ENCODE measurements at places on chromosomes 13 and 19.
A peak's percentile ranks its signal among the peaks of the same experiment; 100 is the strongest.

GRCh38 chr19:46392837-46393236 is 20.5 kb downstream of the CCDC8 start:
- DNase-seq, result no peak

DNA sequence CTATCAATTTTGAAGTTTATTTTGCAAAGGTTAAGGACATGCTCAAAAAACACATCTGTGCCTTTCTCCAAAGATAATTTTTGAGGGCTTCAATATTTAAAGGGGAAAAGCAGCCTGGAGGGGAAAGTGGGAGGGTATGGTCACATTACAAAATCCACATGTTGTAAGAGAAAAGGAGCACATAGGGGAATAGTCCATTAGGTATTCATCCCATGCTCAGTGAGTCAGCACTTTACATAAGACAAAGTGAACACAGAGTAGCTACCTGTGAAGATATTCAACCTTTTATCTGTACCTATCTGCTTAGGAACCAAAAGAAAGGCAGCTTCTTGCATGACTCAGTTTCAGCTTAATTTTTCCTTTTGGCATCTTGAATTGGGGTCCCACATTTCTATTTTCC is 932.0 kb downstream of the SLITRK6 start:
- no peak for DNase-seq

DNA sequence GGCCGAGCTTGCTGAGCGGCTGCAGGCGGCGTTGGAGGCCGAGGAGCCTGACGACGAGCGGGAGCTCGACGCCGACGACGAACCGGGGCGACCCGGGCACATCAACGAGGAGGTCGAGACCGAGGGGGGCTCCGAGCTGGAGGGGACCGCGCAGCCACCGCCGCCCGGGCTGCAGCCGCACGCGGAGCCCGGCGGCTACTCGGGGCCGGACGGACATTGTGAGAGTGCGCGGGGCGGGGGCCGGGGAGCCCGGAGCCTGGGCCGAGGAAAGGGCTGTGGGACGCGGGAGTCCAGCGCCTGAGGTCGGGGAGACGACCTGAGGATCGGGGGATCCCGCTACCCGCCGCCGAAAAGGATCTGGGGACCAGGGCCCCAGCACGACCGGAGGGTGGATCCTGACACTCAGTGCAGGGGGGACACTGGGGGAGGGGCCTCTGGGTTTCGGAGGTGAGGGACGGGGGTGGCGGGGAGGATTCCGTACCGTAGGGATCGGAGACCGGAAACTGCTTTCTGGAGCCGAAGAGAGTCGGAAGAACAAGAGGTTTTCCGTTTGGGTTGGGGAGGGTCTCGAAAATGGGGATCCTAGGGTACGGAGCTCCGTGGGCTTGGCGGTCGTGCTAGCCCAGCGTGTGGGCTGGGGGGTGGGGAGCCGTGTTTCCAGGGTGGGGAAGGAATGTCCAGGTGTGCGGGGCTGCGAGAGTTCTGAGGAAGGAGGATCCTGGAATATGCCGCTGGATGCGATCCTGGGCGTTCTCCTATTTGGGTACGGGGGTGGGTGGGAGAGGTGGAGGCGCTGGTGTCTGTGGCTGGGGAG is 616 bp downstream of the HNRNPUL1 start:
- peak; percentile 78 for DNase-seq

DNA sequence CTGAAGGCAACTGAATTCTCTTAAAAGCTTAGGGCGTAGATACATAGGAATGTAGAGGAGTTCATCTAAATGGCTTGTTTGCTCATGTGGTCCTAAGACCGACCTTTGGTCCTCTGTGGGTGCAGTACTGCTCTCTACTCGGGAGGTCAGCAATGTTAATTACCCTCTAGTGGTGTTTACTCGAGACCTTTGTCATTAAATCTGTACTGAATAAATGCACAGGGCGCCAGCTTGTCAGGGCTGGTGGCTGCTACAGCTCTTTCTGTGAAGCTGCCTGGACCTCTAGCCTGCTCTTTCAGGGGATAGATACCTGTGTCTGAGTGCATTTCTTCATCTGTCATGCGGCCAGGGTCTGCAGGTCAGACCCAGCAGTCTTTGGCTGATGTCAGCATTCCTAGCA is 29.2 kb upstream of the MPHOSPH8 start:
- peak; percentile 59 for DNase-seq

DNA sequence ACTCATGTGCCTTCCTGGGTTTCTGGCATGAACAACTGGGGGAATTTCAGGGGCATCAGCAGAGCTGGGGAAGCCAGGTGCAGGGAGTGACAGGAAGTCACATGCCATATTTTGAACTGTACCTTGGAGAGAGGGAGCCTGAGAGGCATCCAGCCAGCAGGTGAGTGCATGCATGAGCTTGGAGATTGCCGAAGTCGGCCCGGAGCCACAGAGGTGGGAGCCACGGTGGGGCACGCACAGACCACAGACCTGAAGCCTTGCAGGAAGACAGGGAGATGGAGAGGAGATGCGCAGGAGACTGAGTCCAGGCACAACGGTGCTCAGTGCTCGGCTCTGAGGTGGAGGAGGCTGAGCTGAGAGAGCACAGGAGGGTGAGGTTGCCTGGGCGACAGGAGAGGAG is 55.1 kb downstream of the CDADC1 start:
- no peak for DNase-seq

GRCh38 chr13:97234742-97235141 is 12.6 kb downstream of the MBNL2 start:
- DNase-seq, result no peak

GRCh38 chr19:36379510-36379819 is 464 bp upstream of the ZFP14 start:
- no peak for DNase-seq

- DNase-seq, result no peak
Observed at GRCh38 chr13:27014406-27015359, 156.9 kb downstream of the USP12 start.

DNA sequence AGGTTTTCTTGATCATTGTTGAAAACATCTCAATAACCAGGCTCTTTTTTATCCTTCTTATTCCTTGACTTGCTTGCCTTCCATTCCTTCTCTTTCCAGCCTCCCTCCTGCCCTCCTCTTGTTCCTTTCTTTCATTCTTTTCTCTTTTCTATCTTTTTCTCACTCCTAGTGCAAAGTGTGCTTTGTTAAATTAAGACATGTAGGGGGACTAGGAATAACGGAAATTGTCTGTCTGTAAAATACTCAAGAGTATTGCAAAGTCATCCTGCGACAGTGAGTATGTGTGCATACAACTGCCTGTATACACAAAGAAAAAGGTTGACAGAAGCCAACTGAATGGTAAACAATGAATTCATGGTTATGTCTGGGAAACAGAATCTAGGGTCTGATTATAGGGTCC is 70.1 kb downstream of the LRRC63 start:
- DNase-seq, result no peak

- no peak for DNase-seq
Observed at GRCh38 chr19:7868326-7868670, 5.9 kb downstream of the PRR36 start.

DNA sequence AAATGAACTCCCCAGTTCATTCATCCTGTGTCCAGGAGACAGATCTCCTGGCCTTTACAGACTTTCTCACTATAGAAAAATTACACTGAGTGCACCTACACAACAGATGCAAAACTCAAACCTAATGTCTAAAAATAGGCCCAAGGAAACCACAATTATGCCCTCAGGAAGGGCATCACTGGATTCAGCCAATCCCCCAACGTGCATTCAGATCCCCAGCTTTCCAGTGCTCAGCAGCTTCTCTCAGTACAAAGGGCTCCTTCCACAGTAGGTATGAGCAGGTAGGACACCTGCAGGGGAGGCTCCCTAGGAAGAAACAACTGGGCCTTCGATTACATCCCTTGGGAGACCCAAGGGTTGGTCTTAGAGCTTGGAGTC is 2.1 kb downstream of the ZNF709 start:
- DNase-seq, result no peak

DNA sequence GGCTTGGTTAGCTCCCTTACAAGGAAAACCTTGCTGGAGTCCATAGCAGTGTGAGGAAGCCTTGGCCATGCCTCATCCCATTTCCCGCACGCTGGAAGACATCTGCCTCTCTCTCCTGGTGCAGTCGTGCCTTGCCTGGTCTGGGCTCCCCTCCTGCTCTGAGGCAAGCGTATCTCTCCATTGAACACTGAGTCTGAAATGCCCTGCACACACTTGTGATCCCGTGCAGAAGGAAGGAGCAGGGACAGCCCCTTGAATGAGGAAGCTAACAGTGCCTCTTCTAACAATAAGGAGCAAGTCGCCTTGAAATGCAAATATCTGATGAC is 407 bp upstream of the ZNF440 start:
- no peak for DNase-seq

DNA sequence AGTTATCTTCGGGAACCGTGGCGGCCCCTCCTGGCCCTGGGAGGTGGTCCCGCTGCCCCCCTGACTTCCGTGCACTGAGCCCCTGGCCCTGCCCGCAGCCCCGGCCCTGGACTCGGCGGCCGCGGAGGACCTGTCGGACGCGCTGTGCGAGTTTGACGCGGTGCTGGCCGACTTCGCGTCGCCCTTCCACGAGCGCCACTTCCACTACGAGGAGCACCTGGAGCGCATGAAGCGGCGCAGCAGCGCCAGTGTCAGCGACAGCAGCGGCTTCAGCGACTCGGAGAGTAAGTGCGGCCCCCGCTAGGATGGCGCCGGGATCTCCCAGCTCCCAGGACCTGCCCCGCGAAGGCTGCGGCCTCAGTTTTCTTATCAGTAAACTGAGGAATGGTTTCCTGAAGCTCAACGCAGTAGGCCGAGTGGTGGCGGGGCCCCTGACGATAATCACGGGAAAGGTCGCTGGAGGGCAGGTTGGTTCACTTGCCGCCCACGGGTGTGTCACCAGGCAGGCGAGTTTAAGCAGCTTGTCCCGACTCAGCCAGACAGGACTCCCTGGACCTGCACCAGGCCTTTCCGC is 924 bp downstream of the RGCC start:
- DNase-seq, result peak; percentile 51

GRCh38 chr19:32917616-32917996 is 48.0 kb upstream of the SLC7A9 start:
- DNase-seq, result no peak

DNA sequence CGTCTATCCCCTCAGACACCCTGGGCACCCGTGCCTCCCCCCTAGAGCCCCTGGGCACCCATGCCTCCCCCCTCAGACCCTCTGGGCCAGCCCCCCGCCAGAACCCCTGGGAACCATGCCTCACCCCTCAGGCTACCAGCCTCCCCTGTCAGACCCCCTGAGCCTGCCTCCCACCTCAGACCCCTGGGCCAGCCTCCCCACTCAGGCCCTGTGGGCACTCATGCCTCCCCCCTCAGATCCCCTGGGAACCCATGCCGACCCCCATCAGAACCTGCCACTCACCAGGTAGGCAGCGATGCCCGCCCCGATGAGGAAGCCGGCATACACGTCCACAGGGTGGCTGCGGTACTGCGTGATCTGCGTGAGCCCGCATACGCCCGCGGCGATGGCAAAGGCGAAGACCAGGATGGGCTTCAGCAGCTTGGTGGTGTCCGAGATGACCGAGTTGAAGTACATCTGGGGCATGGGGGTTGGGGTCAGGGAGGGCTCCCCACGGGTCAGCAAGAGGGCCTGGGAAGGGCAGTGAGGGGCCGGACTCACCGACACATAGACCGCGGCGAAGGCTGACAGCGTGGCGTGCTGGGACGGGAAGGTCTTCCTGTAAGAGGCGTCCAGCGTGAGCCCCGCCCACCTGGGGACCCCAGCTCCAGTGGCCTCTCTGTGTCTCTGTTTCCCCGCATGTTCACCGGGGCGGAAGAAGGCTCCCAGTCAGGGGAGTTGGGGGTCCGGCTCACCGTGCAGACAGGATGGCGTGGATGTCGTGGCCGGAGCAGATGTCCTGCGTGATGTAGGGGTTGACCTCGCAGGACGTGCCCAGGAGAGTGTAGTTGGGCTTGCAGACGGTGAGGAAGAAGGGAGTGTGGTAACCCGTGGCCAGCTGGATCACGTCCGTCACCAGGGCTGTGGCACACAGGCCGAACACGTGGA is 7.3 kb downstream of the PLPPR3 start:
- no peak for DNase-seq

DNA sequence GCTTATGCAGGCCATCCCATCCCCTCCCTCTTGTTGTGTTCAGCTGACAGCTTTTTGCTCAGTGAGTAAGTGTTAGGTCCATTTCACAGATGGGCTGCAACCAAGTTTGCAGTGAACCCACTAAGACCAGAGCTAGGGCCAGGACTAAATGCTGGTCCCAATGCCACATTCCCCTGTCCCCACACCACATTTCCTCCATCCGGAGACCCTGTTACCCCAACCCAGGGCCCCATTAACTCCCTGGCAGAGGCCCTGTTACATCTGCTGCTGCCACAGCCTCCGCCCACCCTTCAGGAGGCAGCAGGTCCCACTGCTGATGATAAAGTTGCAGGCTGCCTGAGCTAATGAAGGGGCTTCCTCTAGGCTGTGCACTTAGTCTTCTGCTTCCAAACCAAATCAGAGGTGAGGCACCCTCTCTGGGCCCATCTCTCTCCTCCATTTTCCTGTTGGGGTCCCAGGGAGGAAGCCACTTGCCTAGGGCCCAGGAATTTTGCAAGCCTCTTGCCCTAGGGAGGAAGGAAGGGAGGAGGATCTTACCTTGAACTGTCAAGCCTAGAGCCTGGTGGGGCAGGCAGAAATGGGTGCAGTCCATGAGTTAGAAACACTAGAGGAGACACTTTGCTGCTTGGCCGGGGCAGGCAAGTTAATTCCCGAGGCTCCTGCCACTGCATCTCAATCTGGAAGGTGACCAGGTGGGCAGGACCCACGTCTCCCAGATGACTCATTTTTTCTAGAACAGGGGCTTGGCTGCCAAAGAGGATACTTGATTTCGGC is 3.4 kb upstream of the USF2 start:
- DNase-seq, result no peak

GRCh38 chr19:35903550-35904179 is 1.3 kb downstream of the HCST start:
- DNase-seq, result peak; percentile 57

DNA sequence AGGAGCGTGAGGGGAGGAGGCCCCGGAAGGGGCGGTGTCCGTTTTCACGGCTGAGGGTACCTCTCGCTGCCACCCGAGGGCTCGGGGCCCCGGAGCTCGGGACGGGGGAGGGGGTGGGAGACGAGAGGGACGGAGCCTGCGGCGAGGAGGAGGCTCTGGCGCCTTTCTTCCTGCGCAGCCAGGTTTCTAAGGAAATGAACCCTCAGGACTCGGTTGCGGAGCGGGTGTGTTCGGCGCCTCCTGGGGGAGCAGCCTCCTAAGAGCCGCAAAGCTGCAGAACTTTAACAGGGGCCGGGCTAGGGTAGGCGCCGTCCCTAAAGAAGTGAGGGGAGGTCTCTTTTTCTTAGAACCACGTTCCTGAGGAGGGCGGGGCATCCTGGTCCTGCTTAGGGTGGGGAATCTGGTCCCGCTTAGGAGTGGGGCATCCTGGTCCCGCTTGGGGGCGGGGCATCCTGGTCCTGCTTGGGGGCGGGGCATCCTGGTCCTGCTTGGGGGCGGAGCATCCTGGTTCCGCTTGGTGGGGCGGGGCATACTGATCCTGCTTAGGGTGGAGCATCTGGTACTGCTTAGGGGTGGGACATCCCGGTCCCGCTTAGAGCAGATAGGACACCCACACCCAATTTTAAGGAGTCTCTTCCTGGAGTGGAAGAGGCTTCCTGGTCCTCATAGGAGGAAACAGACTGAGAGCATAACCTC is 6.2 kb downstream of the SYT5 start:
- peak; percentile 87 for DNase-seq

GRCh38 chr13:95480131-95480545 is 72.4 kb upstream of the CLDN10 start:
- DNase-seq, result no peak
